Renal cortical epithelial cell (primary cell): ENCODE measurements at places on chromosomes 6 and 20.

DNA sequence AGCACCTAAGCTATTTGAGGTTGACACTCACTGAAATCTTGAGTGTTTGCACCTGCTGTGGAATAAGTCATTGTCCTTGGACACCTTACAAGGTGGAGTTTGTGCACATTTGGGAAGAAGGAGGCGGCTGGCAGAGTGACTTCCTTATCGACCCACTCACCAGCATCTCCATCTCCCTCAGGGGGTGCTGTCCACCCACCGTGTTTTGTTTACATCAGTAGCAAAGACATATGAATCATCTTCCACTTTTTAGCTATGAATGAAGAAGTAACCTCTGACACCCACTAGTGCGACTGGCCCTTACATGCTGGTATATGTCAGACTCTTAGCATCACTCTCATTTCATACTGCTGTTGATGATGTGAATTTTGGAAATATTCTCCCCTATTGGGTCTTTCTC lies 119.5 kb upstream of the SGK1 start:
- DNase-seq = no peak

GRCh38 chr6:26071135-26071534 lies 16.1 kb upstream of the HFE start:
- no peak for DNase-seq

GRCh38 chr6:109170333-109170732 lies 75.0 kb downstream of the CEP57L1 start:
- DNase-seq = no peak

DNA sequence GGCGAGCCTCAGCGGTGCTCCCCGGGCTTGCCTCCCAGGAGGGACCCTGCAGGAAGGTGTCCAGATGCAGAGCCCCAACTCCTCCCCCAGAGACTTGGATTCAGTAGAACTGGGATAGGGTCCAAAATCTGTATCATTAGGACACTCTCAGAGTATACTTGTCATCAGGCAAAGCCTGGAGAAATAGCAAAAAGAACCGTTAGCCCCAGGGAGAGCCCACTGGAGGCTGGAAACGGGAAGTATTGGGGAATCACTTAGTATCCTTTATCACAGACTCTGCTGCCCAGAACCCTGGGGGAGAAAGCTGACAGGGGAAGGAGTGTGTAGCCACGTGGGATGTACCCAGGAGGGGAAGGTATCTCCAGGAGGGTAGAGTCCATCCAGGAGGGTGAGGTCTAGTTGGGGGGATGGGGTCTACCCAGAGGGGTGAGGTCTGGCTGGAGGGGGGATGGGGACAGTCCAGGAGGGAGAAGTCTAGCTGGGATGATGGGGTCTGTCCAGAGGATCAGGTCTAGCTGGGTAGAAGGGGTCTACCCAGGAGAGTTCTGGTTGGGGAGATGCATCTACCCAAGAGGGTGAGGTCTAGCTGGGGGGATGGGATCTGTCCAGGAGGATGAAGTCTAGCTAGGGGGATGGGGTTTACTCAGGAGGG lies 107.2 kb downstream of the LY86 start:
- no peak for DNase-seq

- no peak for DNase-seq
Measured at GRCh38 chr20:57650266-57650665, 30.0 kb upstream of the ZBP1 start.

DNA sequence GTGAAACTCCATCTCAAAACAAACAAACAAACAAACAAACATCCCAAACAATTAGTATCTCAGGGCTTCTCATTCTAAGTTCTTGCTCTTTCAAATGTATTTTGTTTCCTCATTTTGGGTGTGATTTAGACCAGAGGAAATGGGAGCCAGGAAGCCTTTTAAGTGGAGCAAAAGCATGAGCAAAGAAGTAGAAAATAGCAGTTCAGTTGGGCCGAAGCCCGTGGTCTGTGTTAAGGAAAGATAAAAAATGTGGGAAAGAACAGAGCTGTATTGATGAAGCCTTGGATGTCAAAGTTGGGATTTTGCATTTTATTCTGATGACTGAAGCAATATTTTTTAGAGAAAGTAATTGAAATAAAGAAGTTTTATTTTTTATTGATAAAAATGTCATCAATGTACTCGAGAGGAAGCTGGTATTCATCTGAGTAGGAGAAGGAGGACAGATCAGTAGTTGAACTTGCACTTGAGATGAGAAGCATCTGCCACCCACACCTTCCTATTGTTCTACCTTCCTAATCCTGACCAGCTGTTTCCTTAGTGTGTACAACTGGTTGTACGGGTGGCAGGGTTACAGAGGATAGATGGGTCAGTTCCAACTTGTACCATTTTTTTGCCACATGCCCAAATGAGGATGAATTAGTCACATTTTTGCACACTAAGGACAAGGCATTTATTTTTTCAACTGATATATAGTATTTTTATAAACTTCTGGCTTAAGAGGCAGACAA lies 56.1 kb downstream of the KIAA0408 start:
- no peak for DNase-seq

GRCh38 chr6:133805876-133806275 lies 83.0 kb upstream of the TCF21 start:
- DNase-seq = no peak

DNA sequence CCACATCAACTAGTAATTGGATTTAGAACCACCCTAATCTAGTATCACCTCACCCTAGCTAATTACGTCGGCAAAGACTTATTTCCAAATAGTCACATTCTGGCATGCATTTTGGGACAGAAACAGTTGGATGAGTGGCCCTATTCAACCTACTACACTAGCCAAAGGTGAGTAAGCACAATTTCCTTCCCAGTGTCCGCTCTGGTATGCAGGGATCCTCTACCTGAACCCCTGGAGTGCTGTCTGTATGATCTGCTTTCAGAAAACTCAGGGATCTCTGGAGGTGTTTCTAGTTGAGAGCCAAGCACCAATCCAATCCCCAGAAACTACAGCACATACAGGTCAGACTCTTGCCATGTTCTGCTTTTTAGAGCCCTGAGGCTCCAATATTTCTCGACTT lies 717.4 kb upstream of the MANEA start:
- DNase-seq = no peak

- DNase-seq = no peak
Measured at GRCh38 chr20:17602493-17602892, 32.6 kb downstream of the DSTN start.

DNA sequence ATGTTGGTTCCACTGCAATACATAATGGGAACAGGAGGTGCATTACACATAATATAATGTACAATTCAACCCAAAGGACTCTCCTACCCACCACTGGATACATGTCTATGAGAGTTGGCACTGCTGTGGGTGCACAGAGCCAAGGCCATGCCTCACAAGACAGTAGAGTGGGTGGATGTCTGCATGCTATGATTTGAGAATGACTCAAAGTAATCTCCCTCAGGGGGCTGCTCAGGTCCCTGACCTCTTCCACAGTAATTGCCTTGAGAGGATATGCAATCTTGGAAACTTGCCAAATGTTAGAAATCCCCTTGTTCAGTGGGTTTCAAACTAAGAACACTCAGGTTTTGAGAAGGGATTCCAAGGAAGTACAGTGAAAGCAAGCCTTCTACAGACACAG lies 79.0 kb downstream of the ANKEF1 start:
- peak; percentile 27 for DNase-seq

DNA sequence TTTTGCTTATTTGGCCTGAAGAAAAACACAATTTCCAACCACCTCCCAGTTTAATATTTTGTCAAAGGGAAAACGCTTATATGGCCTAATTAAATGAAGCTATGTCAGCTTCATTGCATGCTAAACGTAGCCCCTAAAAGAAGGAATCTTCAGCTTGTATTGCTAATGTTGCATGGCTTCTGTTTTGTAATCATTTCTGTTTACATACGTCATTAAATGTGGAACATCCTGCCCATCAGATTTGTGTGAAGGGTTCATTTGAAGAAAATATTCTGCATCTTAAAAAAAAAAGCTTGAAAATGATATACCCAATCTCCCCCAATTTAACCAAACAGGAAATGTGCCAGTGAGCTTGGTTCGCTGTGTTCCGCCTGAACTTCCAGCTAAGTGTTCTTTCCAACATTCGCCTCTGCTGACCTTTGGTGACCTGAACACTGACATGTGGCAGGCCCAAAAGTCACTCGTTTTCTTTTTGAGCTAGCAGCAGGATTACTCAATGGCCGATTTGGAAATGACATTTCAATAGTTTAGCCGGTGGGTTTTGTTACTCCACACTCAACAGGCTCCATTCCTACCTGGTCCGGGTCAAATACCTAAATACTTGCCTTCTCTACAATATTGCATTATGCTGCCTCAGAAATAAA lies 12.7 kb upstream of the SIRT5 start:
- DNase-seq = no peak

- peak; percentile 58 for DNase-seq
Measured at GRCh38 chr6:14502551-14502950, 385.0 kb downstream of the CD83 start.

- no peak for DNase-seq
Measured at GRCh38 chr6:170297576-170298330, 6.9 kb upstream of the DLL1 start.

GRCh38 chr6:101352316-101352715 lies 41.2 kb upstream of the GRIK2 start:
- DNase-seq = no peak

DNA sequence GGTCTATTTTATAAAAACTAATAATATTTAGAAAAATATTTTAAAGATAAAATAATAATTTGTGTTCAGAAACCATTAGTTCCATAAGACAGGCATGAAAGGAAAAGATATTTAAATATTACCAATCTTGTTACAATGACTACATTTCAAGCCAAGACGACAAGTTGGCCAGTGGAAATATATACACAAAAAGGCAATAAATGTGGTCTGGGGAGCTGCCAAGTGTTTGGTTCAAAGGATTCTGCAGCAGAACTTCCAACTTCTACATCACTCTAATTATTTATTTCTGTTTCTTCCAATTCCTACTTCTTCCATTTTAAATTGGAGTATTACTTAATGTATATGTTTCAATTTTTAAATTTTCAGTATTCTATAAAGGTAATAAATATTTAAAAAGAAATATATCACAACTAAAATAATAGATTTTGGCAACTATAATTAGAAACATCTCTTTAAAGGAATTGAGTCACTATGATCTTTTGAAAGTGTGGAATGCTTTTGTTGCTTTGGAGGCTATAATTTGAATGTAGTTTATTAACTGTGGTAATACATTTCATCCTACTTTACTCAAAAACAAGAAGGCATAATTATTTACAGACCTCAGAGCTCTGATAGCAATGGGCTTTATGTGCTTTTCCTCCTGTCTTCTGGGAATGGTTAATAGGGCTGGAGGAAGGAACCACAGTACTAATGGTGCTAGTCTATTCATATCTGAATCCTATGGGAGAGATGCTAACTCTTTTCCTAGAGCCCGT lies 129.7 kb upstream of the FAM184A start:
- peak; percentile 73 for DNase-seq

GRCh38 chr6:29236060-29236459 lies 65.4 kb downstream of the OR2J2 start:
- DNase-seq = no peak

DNA sequence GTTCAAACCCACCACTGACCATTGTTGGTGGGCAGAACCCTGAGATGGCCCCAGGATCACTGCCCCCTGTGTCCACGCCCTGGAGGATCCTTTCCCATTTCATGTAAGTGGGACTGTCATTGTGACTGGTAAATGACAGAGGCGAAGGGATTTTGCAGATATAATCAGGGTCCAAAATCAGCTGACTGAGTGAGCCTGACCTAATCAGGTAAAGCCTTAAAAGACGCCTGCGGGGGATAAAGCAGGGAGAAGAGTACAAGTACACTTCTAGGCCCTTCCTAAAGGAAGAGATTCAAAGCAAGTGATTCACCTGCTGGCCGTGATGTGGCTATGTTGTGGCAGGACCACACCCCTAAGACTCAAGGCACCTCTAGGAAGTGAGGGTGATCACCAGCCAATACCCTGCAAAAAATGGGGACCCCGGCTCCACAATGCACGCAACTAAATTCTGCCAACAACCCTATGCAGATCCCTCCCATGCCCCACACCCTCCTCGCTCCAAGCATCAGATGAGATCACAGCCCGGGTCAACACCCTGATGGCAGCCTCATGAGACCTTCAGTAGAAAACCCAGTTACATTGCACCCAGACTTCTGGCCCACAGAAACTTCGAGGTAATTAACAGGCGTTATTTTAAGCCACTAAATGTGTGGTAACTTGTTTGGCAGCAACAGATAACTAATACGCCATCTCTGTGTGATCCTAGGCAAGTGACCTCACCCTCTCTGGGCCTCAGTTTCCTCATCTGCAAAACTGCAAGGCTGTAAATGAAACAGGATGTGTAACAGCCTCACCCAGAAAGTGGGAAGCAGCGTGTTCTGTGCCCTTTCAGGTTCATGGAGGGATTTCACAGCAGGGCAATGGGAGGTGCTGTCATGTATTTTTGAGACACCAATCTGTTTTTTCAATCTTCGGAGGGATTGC lies 11.3 kb downstream of the PREX1 start:
- DNase-seq = no peak

DNA sequence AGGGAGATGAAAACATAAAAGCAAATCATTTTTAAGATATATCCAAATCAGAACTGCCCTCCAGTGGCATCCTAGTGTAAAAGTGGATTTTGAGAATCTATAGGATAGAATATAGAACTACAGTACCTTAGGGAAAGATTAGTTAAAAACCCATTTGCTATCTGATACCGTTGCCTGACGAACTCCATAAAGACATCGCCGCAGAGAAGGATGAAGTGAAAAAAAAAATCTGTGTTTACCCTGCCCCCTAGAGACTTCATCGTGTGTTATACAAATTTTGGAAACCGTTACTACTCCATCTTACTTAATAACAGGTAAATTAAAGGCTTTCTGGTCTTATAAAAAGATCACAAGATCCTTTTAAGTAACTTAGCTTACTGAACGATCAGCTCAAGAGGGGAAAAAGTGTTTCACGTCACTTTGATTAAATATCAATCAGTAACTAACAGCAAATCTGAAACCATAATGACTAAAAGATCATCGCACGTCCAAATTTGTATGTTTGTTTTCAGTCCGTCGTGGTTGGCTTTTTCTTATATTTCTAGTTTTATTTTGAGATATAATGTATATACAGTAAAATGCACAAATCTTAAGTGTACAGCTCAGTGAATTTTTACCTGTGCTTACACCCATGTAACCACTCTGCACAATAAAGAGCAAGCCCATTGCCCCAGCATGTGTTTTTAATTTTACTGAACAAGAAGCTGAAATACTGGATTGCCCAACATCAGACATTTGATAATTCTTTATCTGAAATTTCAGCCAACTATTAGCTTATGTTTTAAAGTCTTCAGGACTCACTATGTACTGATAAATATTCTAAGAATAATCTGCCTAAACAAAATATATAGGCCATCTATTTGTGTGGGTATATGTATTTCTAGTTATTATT lies 881 bp upstream of the MCM3 start:
- no peak for DNase-seq

- no peak for DNase-seq
Measured at GRCh38 chr6:165704045-165704748, 41.2 kb upstream of the PDE10A start.

DNA sequence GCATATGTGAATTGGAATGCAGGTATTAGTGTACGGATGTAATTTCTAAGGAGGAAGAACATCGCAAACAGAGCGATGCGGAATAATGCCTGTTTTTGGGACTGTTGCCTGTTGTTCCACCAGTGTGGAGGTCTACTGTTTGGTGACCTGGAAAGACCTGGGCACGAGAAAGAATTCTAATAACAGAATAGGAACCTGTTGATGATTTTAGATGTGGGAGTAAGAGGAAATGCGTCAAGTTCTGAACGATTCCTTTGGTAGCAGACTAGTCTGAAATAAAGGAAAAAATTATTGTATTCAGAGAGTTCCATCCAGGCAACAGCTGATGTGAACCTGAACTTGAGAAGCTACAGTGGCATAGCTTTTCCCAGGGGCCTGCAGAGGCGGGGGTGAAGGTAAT lies 192.1 kb downstream of the DTNBP1 start:
- no peak for DNase-seq

- no peak for DNase-seq
Measured at GRCh38 chr6:141202626-141203025, 930.1 kb upstream of the GJE1 start.
